ENCODE measurements at places on chromosomes 4 and X. TPM values are rescaled to one million over a fixed set of nuclear protein-coding genes. Genes with fewer than 3 reads are reported as not detected.

- peak; percentile 27 for DNase-seq
Measured at GRCh38 chr4:56908206-56909085, 746 bp downstream of the REST start.

DNA sequence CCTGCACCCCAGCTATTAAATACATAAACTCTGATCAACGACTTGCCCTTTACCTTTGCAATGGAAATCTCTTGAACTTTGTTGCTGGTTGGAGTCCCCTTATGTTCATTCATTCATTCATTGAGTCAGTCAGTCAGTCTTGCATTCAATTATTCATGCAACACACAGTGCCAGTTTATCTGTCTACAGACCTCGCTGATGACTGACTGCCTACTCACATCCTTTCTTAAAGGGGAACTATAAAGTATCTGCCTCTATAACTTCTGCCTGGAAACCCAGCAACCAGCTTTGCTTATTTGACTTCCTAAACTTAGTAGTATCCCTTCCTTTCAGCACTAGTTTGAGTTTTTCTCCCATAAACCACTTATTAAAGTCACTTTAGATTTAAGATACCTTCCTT is 620.8 kb upstream of the ADGRL3 start:
- no peak for DNase-seq

DNA sequence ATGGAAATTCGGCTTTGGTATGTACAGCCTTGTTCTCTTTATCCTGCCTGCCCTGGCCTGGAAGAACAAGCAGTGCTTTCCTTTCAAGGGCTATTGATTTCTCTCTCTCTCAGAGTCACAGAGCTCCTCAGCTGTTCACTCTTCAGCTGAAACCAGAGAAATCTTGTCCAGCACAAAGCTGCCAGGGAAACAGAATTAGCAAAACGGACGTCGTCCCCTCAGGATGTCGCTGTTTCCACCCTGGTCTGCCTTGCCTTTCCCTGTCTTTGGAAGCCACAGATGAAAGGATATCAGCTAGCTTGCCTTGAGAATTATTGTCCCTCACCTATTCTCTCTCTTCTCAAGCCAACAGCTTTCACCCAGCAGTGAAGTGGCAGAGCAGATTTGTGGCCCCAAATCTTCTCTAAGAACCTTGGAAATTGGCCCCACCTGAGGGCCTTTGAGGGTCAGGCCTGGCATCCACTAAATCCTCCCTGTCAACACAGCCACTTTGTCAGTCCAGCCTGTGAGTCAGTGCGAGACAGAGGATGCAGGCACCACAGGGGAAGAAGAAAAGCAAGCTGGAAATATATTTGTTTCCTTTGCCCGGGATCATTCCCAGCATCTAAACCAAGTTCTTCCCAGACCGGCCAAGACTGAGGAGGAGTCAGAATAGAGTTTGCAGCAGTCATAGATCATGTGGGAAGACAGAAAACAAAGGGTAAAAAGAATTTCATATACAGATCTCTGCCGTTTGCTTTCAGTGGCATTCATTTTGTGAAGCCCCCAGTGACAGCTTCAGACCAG is 63.8 kb upstream of the MTM1 start:
- no peak for DNase-seq

HSFX2 gene
- not detected for total RNA-seq

- DNase-seq = no peak
Measured at GRCh38 chr4:34289489-34289888, 1954.8 kb downstream of the ARAP2 start.

DNA sequence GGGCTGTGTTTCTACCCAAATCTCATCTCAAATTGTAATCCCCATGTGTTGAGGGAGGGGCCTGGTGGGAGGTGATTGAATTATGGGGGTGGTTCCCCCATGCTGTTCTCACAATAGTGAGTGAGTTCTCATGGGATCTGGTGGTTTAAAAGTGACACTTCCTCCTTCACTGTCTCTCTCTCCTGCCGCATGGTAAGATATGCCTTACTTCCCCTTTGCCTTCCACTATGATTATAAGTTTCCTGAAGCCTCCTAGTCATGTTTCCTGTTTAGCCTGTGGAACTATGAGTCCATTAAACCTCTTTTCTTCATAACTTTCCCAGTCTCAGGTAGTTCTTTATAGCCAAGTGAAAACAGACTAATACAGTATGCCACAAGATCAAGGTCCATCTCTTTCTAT is 70.0 kb upstream of the MSX1 start:
- DNase-seq = no peak

- no peak for DNase-seq
Measured at GRCh38 chr4:183352546-183352945, 30.3 kb upstream of the CLDN24 start.

FOXR2 gene
- not detected for total RNA-seq

DNA sequence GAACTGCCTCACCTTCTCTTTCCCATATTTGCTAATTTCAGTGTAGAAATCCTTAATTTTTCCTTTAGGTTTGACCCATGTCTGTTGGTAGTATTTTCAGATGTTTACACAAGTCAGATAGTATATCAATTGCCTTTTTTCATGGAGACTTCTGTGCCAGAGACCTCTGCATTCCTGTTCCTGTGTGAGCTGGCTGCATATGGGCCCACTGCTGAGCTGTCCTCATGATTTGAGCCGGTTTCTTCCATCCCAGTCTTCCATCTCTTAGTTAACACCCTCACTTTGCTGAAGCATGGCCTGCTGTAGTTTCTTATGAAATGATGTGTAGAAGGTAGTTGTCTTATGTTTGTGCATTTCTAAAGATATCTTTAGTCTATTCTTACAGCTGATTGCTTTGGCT is 40.0 kb downstream of the CDS1 start:
- DNase-seq = no peak
